Occipital lobe (tissue), 3 donors: ENCODE measurements at places on chromosomes 1 and 21.

GRCh38 chr1:43526002-43526401, 4.7 kb upstream of the PTPRF start:
- no peak for DNase-seq

DNA sequence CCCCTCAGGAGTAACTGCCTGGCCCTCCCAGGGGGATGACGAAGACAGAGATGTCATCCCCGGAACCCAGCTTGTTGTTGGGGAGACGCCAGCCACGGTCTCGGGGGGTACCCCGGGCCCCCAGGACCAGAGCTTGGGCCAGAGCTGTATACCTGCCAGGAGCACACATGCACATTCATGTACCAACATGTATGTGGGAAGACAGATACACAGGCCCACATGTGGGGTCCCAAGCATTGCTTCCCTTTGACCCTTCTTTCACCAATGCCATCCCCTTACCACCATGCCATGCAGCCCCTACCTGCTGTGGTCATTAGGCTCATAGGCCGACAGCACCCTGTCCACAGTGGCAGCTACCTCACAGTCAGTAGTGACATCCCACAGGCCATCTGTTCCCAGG, 3.2 kb upstream of the RHOC start:
- no peak for DNase-seq

DNA sequence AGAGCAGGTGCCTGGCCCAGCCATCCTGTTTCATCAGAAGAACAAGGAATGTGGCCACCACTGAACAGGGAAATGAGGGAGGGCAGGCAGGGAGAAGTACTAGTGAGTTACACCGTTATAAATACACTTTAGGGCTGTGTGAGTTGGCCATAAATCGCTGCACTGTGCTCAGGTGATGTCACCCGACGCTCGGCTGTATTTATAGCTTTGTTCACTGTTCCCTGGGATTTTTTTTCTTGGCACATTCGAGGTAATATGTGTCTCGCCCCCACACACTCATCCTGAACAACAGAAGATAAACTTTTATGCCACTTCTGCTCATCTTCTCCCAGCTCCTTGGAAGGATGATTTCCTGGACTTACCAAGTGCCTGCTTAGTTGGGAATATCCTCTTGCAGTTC, 9.0 kb upstream of the KIRREL1 start:
- DNase-seq: no peak

- no peak for DNase-seq
Measured at GRCh38 chr1:93925206-93925605, 16.0 kb upstream of the GCLM start.

DNA sequence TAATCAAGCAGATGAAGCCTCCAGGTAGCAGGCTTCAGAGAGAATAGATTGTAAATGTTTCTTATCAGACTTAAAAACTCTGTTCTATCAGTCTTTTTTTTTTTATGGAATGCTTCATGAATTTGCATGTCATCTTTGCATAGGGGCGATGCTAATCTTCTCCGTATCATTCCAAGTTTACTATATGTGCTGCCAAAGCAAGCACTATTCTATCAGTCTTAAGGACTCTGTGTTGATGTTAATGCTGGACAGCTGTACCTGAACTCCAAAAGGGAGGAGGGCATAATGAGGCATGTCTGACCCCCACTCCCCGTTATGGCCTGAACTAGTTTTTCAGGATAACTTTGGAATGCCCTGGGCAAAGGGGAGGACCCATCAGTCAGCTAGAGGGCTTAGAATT, 66.8 kb upstream of the PRRC2C start:
- no peak for DNase-seq

DNA sequence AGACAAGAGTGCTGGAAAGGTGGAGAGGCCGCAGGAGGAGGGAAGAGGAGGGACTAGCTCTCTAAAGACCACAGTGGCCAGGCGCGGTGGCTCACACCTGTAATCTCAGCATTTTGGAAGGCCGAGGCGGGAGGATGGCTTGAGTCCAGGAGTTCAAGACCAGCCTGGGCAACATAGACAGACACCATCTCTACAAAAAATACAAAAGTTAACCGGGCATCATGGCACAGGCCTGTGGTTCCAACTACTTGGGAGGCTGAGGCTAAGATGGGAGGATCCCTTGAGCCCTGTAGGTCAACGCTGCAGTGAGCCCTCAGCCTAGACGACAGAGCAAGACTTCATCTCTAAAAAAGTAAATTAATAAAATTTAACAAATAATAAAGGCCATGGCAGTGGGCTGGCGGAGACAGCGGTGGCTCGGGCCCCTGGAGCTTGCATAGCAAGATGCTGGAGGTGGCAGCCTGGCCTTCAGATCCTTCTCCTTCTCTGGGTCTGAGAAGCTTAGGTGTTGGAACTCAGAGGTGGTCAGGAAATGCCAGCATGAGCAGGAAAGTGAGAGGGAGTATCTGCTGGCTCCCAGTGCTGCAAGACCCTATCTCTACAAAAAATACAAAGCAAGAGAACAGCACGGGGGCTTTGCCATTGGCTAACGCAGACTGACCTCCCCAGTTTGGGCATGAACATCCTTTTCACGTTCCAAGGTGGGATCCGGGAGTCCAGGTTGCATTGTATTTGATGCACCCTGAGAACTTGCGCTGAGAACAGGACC, 10.7 kb downstream of the WNT3A start:
- no peak for DNase-seq

- no peak for DNase-seq
Measured at GRCh38 chr1:21355956-21356355, 65.7 kb upstream of the ECE1 start.

DNA sequence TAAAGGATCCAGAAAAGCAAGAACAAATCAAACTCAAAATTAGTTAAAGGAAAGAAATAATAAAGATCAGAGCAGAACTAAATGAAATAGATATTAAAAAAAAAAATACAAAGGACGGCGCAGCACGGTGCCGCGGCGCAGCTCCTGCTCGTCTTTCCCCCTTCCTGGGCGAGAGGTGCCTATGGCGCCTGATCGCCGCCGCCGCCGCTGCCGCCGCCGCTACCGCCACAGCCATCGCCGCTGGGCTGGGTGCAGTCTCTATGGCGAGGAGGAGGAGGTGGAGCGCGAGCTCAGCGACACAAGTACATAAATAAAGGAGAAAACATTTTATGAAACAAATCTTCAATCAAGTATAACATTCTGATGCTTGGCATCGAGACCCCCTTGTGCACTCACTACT, 77.6 kb upstream of the VANGL1 start:
- no peak for DNase-seq

DNA sequence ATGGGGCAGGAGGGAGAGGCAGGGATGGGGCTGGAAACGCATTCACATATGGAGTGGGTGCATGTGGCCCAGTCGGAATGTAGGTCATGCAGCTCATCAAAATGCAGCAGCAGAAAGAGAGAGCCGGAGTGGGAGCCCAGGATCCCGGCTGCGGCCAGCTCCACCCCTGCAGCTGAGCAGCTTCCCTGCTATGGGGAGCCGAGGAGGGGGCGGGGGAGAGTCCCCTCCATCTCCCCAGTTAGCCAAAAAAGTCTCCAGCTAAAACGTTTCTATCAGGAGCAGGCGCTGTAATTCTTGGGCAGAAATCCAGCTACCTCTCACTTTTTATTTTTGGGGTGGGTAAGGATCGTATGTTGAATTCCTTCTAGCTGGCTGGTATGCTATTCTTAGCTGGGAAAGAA, 39.7 kb downstream of the MRPL37 start:
- peak; percentile 69 for DNase-seq
